ENCODE measurements at places on chromosomes 4 and X.
A peak's percentile ranks its signal among the peaks of the same experiment; 100 is the strongest.

GRCh38 chrX:9690046-9690445, 75.6 kb downstream of the GPR143 start:
- DNase-seq, result no peak

GRCh38 chr4:40323866-40324265, 11.3 kb upstream of the CHRNA9 start:
- DNase-seq, result no peak

- DNase-seq, result no peak
Measured at GRCh38 chr4:26964994-26965393, 104.4 kb downstream of the STIM2 start.

DNA sequence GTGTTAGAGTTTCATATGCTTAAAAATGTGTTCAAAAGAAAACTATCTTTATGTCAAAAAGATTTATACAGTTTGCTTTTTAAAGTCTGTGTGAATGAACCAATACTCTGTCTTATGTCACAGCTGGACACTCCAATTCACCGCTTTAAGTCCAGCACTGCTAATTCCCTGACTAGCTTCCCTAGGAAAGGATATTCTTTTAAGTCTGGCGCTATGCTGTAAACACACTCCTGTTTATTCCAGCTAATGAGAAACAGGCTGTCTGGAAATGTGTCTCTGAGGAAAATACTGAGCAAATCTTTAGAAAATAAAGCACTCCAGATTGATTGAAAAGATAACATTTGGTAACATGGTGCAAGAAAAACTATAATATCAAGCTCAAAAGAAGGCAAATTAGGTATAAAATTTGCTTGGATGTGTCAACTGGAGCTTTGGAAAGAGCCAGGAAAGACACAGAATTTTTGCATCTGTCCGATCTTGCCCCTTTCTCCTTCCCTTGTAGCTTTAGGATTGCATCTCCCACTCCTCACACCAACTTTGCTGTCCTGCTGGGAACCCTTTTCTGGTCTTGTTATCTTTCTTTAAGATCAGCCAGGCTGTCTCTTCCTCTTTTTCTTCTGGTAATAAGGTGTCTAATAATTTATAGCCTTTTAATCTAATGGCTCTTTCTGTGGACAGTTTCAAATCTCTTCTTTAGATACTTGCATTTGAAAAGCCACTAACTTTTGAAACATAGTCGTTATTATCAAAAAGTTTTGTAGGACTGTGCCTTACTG, 40.9 kb upstream of the VEGFC start:
- DNase-seq, result no peak

GRCh38 chr4:74446896-74447295, 2.0 kb downstream of the AREG start:
- DNase-seq, result no peak

- no peak for DNase-seq
Measured at GRCh38 chrX:8688776-8689175, 43.2 kb downstream of the ANOS1 start.

DNA sequence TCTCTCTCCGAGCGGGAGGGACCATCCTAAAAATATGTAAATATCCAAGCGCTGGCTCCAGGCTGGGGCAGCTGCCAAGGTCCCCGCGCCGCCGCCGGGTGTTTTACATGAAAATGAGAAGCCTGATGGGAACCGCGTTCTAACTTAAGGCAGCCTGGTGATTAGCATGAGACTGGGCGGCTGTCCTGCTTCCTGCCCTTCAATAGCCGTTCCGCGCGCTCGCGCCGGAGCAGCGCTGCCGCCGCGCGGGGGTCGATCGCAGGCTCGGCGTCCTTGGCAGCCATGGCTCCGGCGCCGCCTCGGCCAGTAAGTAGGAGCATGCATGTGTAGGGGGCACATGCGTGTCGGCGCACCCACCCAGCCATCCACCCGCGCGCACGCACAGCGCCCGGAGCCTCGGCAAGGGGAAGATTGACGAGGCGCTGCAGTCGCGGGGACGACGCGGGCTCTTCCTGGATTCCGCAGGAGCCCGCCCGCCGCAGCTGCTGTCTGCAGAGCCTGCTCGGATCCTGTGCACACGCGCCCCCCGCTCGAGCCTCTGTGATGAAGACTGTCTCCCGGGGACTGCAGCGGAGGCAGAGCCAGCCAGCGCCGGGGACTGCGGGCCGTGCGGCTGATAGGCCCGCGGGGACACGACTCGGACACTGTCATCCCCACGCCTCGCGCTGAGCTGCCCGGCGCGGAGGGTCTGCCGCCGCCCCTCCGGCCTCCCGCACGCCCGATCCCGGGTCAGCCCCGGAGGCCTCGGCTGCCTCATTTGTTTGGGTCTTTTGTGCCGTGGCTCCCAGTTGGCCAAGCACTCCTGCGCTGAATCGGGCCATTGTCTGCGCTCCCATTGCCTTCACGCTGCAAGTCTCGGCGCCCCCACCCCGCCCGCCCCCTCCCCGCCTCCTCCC, 734 bp downstream of the STOX2 start:
- no peak for DNase-seq

DNA sequence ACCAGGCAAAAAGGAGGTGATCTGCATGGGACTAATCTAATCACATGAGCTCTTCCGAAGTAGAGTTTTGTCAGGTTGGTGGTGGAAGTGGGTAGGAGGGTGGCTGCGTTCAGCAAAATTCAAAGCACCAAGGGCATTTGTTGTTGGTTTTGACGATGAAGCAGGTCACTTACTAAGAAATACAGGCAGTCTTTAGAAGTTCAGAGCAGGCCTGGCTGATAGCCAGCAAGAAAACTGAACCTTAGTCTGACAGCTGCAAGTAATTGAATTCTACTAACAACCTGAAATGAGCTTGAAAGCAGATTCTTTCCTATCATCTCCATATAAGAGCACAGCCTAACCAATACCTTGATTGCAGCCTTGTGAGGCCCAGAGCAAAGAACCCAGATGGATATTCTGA, 505.8 kb downstream of the KLHL13 start:
- DNase-seq, result no peak

DNA sequence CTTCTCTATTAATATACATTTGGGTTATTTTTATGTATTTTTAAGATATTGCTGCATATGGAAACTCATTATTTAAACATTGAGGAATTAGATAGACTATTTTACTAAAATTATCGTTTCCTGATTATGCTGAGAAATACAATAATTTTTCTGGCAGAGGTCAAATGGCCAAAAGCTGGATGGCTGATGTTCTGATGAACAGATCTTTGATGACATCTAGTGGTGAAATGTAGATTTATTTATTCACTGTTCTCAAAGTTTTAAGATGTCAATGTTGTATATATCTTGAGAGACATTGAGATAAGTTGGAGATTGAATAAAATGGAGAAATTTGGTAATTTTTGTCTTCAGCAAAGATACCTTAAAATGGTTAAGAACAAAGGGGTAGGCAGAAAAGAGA, 96.2 kb downstream of the UGT8 start:
- peak; percentile 19 for DNase-seq

DNA sequence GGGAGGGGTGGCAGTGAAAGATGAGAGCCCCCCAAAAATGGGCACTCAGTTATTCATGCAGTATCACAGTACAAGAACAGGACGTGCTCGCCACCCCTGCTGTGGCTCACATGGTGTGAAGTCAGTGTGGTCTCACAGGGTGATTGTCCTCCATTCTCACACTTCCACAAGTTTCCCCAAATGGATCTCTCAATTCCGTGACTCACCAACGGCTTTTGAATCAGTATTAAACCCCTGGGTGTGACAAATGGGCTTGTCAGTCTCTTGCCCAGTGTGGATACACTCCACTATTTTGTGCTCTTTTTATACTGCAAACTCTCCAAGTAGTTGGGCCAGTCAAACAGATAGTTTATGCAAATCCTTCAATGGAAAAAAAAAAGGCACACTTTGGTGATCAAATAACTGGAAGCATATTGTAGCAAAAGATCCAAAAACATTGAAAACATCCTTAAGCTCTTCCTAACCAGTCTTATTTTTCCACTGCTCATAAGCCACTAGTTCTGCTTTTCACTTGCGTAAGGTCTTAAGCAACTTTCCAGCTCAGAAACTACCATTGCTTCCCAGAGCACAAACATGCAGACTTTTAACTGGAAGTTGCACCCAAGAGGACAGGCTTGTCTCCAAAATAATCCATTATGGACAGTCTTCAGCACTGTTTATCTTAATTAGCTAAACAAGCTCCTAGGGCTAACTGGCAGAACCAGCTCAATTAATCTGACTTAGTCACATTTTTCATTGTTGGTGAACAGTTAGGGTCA, 365.7 kb downstream of the PPP3CA start:
- no peak for DNase-seq

DNA sequence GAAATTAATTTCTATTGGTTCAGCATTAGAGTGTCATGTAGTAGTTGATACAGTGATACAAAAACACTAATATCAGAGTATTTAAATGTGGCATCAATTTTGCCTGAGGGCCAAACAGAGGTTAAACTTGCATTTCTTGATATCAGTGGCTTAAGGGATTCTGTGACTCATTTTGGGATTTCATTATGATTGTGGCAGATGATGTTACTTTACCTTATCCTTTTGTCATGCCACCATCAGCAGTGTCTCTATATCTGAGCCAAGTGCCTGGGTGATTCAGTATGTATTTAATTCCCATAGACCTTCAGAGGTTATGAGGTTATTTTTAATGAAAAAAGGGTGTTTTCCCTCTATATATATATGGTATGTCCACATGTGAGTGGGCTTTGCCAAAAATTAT, 582.9 kb downstream of the ADGRL3 start:
- DNase-seq, result no peak

- DNase-seq, result no peak
Measured at GRCh38 chr4:148071009-148071408, 339.1 kb downstream of the ARHGAP10 start.

GRCh38 chrX:105328773-105329172, 108.3 kb upstream of the TEX13A start:
- DNase-seq, result no peak

- DNase-seq, result no peak
Measured at GRCh38 chrX:154401045-154401799, 3.0 kb downstream of the RPL10 start.

- no peak for DNase-seq
Measured at GRCh38 chrX:120419463-120419862, 49.6 kb downstream of the LAMP2 start.

- DNase-seq, result peak; percentile 68
Measured at GRCh38 chr4:145130788-145131399, 32.8 kb downstream of the ABCE1 start.

DNA sequence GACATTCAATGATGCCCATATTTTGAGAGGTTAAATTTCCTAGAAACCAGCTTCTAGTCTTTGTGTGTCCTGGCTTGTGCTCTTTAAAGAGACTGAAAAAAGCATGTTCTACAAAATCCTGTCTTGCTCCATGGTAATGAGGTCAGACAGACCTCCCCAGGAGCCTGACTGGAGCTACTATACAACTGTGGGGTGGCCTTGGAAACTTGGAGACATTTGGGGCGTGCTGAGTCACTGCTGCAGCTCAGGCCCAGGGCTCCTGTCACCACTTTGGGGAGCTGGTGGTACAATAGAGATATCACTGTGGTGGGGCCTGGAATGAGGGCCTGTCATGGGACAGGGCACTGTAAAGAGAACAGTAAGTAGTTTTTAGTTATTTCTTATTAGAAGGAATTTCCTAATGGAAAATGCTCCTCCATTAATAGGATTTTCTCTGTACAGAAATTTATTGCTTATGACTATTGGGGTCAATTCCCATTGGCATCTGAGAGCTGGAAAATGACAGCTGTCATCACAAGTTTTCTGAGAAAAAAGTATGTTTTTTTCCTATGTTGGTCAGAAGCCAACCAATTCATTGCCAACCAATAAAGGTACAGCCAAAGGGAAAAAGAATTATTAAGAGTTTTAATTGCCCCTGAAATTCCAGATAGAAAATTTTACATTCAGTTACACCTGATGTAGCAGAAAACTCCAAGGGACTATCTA, 207.4 kb upstream of the JADE1 start:
- no peak for DNase-seq

- no peak for DNase-seq
Measured at GRCh38 chr4:136198358-136198757, 1333.9 kb downstream of the PCDH18 start.

DNA sequence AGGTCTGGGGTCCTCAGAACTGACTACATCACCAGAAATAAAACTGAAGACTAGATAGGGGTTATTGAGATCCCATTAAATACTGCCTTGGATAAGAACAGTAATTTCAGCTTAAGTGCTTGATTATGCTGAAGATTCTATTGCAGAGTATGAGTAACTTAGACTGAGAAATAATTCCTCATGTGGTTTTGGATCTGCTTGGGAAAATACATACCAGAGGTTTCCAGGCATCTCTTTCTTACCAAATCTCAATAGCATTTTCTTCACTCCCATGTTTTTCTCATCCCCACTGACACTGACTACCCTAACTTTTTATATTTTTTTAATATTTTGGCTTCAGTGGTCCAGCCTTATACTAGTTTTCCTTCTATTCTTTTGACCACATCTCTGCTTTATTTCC, 92.0 kb upstream of the TEX13D start:
- DNase-seq, result no peak

DNA sequence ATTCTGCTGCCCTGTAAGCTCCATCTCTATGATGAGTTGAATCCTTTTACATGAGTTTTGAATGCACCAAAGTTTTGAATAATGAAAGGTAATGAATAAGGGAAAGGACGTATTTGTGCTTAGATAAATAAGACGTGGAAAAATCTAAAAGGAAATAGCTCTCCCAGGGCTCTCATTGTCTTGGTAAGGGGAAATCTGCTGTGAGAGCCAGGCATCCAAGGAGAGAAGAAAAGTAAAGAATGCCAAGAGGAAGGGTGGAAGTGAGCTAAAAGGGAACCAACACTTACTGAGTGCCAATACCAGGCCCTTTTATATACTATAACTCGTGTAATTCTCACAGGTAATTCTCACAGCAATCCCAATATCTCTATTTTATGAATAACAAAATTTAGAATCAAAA, 62.6 kb upstream of the KLHL13 start:
- no peak for DNase-seq

DNA sequence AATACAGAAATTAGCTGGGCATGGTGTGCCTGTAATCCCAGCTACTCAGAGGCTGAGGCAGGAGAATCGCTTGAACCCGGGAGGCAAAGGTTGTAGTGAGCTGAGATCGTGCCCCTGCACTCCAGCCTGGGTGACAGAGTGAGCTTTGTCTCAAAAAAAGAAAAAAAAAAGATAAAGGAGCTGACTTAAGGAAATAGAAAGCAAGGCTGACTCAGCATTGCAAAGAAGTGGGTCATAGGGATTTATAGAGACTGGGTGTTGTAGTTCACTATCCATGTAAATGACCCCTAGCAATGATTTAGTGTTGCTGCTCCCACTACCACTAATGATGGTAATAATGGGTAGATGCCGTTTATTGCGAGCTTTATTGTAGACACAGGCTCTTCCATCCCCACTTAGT, 47.6 kb downstream of the ADD1 start:
- no peak for DNase-seq

- no peak for DNase-seq
Measured at GRCh38 chr4:22471999-22472461, 43.8 kb downstream of the ADGRA3 start.

DNA sequence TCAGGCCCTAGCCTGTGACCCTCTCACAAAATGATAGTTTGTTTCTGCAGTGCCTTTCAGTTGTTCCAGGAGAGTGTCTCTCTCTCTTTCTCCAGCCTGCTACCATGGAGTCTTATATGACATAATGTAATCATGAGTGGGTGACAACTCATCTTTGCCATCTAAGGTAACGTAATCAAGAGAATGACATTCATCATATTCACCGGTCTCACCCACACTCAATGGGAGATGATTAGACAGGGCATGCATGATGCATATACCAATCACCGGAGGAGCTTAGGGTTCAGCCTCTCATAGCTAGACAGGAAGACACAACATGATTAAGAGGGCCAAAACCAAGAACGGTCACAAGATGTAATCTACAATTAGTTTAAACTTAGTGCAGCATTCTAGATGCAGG, 97.1 kb upstream of the FAM9B start:
- DNase-seq, result no peak

- no peak for DNase-seq
Measured at GRCh38 chrX:12327836-12328235, 189.6 kb downstream of the FRMPD4 start.

Data from HS-5 (cell line).